ENCODE measurements at places on chromosomes 5 and 9. TPM values are rescaled to one million over a fixed set of nuclear protein-coding genes. Genes with fewer than 3 reads are reported as not detected.

The NXNL2 gene
- not detected for total RNA-seq

The GABRA6 gene
- total RNA-seq, result not detected

The FOXE1 gene
- total RNA-seq, result not detected

The MYMK gene
- not detected for total RNA-seq

The GARIN3 gene
- total RNA-seq, result not detected

The HRCT1 gene
- not detected for total RNA-seq

The DRD1 gene
- not detected for total RNA-seq

The SPATA31E1 gene
- total RNA-seq, result not detected

The ROPN1L gene
- total RNA-seq, result 5.2 TPM

The PCDHB7 gene
- not detected for total RNA-seq

The FREM1 gene
- total RNA-seq, result 0.05 TPM

- H3K36me3 ChIP-seq, result no peaks in the 10 kb centered on the region
- no peak for DNase-seq
These were observed 243.0 kb downstream of the CDH10 start for GRCh38 chr5:24401773-24402172.

DNA sequence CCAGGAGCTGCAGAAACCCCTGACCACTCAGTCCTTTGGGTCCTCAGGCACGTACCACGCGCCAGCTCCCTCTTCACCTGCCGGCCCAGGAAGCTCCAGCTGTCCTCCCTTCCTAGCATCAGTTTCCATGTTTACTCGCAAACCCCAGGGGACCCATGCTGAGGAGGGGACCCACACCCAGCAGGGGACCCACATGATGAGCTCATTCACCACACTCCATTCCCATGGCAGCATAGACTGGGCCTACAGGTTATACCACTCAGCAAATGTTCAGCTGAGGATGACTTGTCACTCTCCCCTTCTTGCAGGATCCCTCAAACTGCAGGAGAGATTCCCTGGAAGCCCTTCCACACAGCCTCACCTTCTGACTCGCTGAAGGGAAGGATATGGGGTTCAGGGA is 73.5 kb upstream of the GALNT10 start:
- DNase-seq, result no peak
- H3K4me1 ChIP-seq, result no peaks in the 10 kb centered on the region
- no peaks in the 10 kb centered on the region for H3K27me3 ChIP-seq

DNA sequence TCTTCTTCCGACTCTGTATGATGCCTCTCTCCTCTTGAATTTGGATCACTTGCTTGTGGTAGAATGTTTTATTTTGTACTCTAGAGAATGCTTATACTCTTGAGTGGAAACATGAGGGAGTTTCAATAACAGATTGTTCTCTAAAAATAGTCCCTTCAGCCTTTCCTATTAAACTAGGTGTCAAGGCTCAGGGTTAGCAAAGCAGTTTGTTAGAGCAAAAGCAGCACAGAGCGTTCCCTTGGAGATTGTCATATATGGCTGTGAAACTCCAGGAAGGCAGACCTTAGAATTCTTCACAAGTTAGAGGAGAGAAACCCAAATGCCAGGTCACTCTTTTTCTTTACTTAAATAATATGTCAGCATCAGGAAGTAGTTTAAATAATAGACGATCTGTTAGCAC is 33.0 kb downstream of the MAMDC2 start:
- H3K36me3 ChIP-seq, result no peaks in the 10 kb centered on the region
- H3K4me3 ChIP-seq, result no peak overlapping the region
- no peaks in the 10 kb centered on the region for H3K4me1 ChIP-seq
- no peaks in the 10 kb centered on the region for H3K27me3 ChIP-seq
- no peak overlapping the region for H3K27ac ChIP-seq

DNA sequence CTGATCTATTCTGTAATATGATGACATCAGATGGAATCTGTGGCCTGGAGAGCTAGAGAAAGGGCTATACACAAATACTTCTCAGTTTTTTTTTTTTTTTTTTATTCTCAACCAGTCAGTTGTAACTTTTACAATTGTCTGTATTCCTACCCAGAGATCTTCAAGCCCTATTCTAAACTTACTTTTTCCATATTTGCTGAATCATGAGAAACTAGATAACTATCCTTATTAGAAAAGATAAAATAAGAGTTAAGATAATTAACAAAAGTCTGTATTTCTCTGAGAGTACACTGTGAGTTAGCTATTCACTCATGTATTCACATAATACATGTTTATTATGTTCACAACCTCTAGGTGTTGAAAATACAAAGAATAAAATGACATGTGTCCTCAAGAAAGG is 1575.9 kb downstream of the EFNA5 start:
- no peaks in the 10 kb centered on the region for H3K4me1 ChIP-seq
- no peak overlapping the region for H3K4me3 ChIP-seq
- H3K27me3 ChIP-seq, result no peaks in the 10 kb centered on the region

GRCh38 chr9:129353697-129354336 is 175.8 kb upstream of the IER5L start:
- peaks cover 11% of the 10 kb centered on the region for H3K4me1 ChIP-seq
- peaks cover 12% of the 10 kb centered on the region for H3K27me3 ChIP-seq
- DNase-seq, result no peak
- no peak overlapping the region for H3K27ac ChIP-seq
- H3K4me3 ChIP-seq, result no peak overlapping the region

- H3K27ac ChIP-seq, result no peak overlapping the region
- no peaks in the 10 kb centered on the region for H3K36me3 ChIP-seq
- no peaks in the 10 kb centered on the region for H3K4me1 ChIP-seq
- peak; percentile 33 for DNase-seq
- no peaks in the 10 kb centered on the region for H3K27me3 ChIP-seq
These were observed 204.9 kb downstream of the CHSY3 start for GRCh38 chr5:130109152-130109551.

DNA sequence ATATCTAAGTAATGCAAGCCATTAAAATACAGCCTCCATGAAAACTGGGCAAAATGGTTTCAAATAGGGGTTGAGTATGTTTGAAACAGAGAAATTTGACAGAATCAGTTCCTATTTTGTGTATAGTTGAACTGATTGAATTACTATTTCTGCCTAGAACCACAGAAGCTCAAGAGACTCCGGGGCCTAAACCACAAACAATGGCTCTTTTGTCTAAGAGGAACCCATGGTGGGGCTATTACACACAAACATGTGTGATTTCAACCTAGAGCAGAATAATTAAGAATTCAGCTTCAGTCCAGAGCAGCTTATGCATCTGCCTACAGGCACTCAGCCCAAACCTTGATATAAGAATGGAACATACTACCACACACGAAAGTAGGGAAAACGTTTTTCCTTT is 171.2 kb upstream of the MPDZ start:
- no peaks in the 10 kb centered on the region for H3K27me3 ChIP-seq
- no peaks in the 10 kb centered on the region for H3K4me1 ChIP-seq
- no peak for DNase-seq
- no peaks in the 10 kb centered on the region for H3K36me3 ChIP-seq

GRCh38 chr9:129573977-129574376 is 46.9 kb downstream of the C9orf50 start:
- peaks cover 15% of the 10 kb centered on the region for H3K27me3 ChIP-seq
- no peak for DNase-seq
- H3K4me3 ChIP-seq, result no peak overlapping the region

- no peak for DNase-seq
- no peak overlapping the region for H3K4me3 ChIP-seq
- H3K4me1 ChIP-seq, result no peaks in the 10 kb centered on the region
These were observed 146.6 kb downstream of the GAS1 start for GRCh38 chr9:86800681-86801080.

DNA sequence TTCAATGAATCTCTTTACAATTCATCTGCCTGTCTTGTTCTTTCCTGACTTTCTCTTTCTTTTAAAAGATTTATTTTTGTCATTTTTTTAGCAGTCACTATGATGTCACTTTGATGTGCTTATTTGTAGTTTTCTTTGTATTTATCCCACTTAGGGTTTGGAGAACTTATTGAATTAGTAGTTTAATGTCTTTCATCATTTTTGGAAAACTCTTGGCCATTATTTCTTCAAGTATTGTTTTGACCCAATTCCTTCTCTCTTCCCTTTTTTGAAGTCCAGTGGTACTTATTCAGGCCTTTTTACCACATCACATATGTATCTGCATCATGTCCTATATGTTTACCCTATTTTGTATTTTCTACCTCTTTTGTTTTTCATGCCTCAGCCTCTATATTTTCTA is 48.9 kb upstream of the CCDC112 start:
- no peak for DNase-seq
- no peaks in the 10 kb centered on the region for H3K4me1 ChIP-seq
- no peak overlapping the region for H3K4me3 ChIP-seq
- no peaks in the 10 kb centered on the region for H3K36me3 ChIP-seq
- H3K27ac ChIP-seq, result no peak overlapping the region

- H3K36me3 ChIP-seq, result no peaks in the 10 kb centered on the region
- H3K4me1 ChIP-seq, result peaks cover 5% of the 10 kb centered on the region
- DNase-seq, result peak; percentile 20
- H3K4me3 ChIP-seq, result peak overlapping the region; percentile 31
- H3K27ac ChIP-seq, result no peak overlapping the region
- peaks cover 3% of the 10 kb centered on the region for H3K27me3 ChIP-seq
These were observed 66.9 kb upstream of the DNAH5 start for GRCh38 chr5:14011089-14012020.

DNA sequence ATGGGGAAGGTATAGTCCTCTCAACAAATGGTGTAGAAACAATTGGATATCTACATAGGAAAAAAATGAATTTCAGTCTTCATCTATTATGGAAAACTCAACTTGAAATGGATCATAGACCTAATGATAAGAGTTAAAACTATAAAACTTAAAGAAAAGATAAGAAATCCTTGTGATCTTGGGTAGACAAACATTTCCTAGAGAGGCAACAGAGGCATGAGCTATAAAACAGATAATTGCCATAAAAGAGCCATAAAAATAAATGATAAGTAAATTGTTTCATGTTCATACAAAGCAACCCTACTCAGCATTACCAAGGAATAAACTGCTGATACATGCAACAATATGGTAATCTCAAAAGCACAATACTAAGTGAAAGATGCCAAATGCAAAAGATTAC is 76.2 kb downstream of the SNX18 start:
- H3K36me3 ChIP-seq, result no peaks in the 10 kb centered on the region
- H3K4me3 ChIP-seq, result no peak overlapping the region
- H3K27me3 ChIP-seq, result no peaks in the 10 kb centered on the region
- no peak overlapping the region for H3K27ac ChIP-seq
- H3K4me1 ChIP-seq, result no peaks in the 10 kb centered on the region
- DNase-seq, result no peak

DNA sequence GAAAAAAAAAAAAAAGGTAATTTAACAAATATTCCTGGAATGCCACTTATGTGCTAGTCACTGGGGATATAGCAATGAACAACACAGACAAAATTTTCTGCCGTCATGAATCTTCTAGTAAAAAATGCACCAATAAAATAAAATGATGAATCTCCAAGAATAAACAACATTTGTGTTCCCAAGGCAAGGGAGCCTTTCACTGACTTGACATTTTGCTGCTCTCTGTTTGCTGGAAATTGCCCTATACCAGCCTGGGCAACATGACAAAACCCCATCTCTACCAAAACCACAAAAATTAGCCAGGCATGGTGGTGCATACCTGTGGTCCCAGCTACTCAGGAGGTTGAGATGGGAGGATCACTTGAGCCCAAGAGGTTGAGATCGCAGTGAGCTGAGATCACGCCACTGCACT is 64.5 kb upstream of the ERBIN start:
- no peaks in the 10 kb centered on the region for H3K36me3 ChIP-seq
- no peak overlapping the region for H3K27ac ChIP-seq
- DNase-seq, result no peak
- H3K4me1 ChIP-seq, result no peaks in the 10 kb centered on the region
- no peak overlapping the region for H3K4me3 ChIP-seq

DNA sequence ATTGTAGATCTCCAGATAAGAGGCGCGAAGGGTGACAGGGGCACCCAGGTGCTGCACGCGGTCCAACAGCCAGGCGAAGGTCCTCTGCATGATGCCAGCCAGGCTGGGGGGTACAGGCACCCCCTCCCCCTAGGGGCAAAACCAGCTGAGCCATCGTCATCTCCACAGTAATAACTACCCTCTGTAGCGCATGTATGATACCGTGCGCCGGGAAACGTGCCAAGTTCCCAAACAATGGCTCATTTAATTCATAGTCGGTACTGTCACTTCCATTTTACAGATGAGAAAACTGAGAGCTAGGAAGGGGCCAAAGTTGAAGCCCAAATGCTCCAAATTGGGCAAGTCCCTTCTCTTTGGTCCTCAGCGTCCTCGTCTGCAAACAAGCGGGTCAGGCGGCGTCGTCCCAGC is 1.5 kb downstream of the KIF12 start:
- peaks cover 10% of the 10 kb centered on the region for H3K27me3 ChIP-seq
- no peak overlapping the region for H3K27ac ChIP-seq
- no peak for DNase-seq
- no peaks in the 10 kb centered on the region for H3K36me3 ChIP-seq
- peaks cover 5% of the 10 kb centered on the region for H3K4me1 ChIP-seq

DNA sequence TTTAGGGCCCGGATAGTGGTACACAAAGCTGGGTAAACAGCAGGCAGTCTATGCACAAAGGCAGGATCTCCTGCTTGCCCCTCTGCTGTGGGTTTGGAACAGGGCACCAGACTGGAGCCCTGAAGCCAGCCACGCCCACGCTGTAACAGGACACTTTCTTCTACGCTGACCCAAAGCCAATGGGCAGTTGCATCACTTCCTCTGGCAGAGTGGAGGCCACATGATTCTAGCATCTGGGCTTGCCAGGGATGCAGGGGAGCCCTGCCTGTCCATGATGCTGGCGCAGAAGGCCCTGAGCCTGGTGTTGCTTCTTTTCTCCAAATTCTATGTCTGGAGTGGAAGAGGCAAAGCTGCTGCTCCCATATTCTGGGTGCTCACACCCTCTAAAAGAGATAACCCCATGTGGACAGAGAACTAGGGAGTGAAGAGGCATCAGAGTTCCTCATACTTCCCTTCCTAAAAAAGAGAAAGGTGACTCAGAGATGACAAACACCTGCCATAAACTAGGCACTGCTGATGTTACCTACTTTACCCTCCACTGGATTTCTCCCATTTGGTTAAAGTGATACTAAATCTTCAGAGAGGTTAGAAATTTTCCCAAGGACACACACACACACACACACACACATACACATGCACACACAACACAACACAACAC is 260.3 kb upstream of the KLF4 start:
- no peak overlapping the region for H3K4me3 ChIP-seq
- no peaks in the 10 kb centered on the region for H3K36me3 ChIP-seq
- no peak for DNase-seq
- no peaks in the 10 kb centered on the region for H3K27me3 ChIP-seq
- no peaks in the 10 kb centered on the region for H3K4me1 ChIP-seq

- H3K36me3 ChIP-seq, result no peaks in the 10 kb centered on the region
- no peak overlapping the region for H3K4me3 ChIP-seq
- H3K4me1 ChIP-seq, result peaks cover 3% of the 10 kb centered on the region
- no peak for DNase-seq
- H3K27me3 ChIP-seq, result peaks cover 4% of the 10 kb centered on the region
- H3K27ac ChIP-seq, result no peak overlapping the region
These were observed 137.0 kb downstream of the PBX3 start for GRCh38 chr9:125884218-125884595.

- no peak overlapping the region for H3K27ac ChIP-seq
- peaks cover 16% of the 10 kb centered on the region for H3K27me3 ChIP-seq
- DNase-seq, result no peak
- H3K4me3 ChIP-seq, result peak overlapping the region; percentile 27
- peaks cover 4% of the 10 kb centered on the region for H3K36me3 ChIP-seq
These were observed 710 bp upstream of the PIP5KL1 start for GRCh38 chr9:127931092-127931881.

GRCh38 chr9:110744715-110745384 is 76.3 kb downstream of the MUSK start:
- H3K4me3 ChIP-seq, result no peak overlapping the region
- no peaks in the 10 kb centered on the region for H3K36me3 ChIP-seq
- H3K27ac ChIP-seq, result no peak overlapping the region
- no peaks in the 10 kb centered on the region for H3K4me1 ChIP-seq
- DNase-seq, result no peak
- no peaks in the 10 kb centered on the region for H3K27me3 ChIP-seq

Measured in natural killer cell (primary cell).